ENCODE measurements at places on chromosomes 1 and 21.
A peak's percentile ranks its signal among the peaks of the same experiment; 100 is the strongest.

- peaks cover 7% of the 10 kb centered on the region for H3K4me1 ChIP-seq
- H3K36me3 ChIP-seq: peaks cover 5% of the 10 kb centered on the region
- H3K27ac ChIP-seq: peak overlapping the region; percentile 97
- peak; percentile 17 for DNase-seq
Measured at GRCh38 chr1:52032785-52033131, 852 bp downstream of the KTI12 start.

DNA sequence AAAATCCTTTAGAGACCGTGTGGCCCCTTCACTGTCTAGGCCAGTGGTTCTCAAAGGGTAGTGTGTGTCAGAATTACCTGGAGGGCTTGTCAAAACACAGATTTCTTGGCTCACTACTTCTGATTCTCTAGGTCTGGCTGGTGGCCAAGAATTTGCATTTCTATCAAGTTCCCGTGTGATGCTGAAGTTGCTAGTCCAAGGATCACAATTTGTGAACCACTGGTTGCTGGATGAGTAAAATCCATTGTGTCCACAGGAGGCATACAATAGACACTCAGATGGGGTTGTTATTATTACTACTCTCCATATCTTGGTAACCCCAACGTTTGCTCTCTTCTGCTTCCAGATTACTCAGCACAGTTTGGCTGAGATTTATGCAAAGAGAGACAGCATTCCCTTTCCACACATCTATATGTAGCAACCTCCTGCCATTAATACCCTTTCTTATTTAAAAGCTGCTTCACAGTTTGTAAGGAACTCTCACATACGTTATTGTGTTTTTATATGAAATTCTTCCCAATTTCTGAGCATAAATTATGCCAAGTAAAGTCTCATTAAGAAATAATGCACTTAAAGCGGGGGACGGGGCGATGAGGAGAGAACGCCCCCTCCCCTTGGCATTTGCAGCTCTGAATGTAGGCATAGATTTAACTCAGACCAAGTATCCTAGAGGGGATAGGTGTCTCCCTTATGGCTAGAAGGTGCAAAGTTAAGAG, 720 bp upstream of the TMCC2 start:
- H3K27ac ChIP-seq: no peak overlapping the region
- H3K4me3 ChIP-seq: peak overlapping the region; percentile 51
- DNase-seq: peak; percentile 51
- H3K4me1 ChIP-seq: peaks cover 2% of the 10 kb centered on the region

DNA sequence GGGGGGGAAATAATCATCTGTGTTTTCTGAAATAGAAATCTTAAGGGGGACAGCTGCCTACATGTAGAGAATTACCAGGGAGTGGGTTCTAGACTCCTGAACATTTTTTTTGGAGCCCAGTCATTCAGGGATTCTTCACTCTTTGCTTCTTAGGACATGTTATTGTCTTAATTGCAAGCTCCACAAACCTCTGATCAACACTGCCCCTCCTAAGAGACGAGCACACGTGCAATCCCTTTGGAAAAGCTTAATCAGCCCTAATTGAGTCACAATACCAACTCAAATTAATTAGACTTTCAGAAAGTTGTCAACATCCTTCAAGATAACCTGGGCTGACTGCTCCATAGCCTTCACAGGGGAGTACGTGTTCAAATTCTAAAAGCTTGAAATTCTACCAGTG, 21.4 kb downstream of the RGS8 start:
- no peak for DNase-seq
- H3K4me1 ChIP-seq: no peaks in the 10 kb centered on the region
- no peak overlapping the region for H3K4me3 ChIP-seq
- no peaks in the 10 kb centered on the region for H3K36me3 ChIP-seq

GRCh38 chr1:248373761-248374160, 1.8 kb upstream of the OR2T6 start:
- H3K27ac ChIP-seq: no peak overlapping the region
- DNase-seq: no peak
- H3K4me3 ChIP-seq: no peak overlapping the region
- H3K36me3 ChIP-seq: no peaks in the 10 kb centered on the region
